Progenitor cell of endocrine pancreas (in vitro differentiated cells): ENCODE measurements at places on chromosomes 1 and 21. TPM values are rescaled to one million over a fixed set of nuclear protein-coding genes. Genes with fewer than 3 reads are reported as not detected.

STUM gene
- total RNA-seq = 0.38 and 0.55 TPM in 2 replicates

DNA sequence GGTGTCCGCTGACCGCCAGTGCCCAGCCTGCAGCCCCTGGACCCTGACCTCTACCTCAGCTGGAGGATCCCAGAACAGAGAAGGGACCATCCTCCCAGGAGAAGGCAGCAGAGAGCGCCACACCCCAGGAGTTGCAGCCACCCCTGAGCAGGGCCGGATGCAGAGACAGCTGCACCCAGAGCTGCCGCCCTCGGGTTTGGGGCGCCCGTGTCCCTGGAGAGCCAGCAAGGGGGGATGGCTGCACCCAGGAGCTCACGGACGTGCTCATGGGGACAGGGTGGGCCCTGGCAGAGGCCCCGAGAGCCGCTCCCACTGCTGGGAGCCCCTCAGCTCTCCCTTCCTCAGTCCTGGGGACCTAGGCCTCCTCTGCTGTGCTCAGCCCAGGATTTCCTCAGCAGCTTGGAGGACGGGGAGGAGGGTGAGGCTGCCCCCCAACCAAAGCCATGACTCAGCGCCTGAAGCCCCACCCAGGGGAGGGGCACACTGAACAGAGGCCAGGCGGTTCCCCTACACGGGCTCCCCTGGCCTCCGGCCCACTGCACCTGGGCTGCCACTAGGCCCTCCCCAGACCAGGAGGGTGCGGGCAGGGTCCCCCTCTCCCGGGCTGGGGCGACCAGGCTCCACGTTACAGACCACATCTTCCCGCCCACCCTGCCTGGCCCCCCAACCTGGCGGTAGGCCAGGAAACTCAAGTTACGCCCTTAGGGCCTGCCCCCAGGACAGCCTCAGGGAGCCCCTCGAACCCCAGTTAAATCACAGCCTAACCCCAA is 2.2 kb downstream of the ACAP3 start:
- DNase-seq = no peak

GRCh38 chr1:198258491-198258890 is 101.7 kb downstream of the NEK7 start:
- DNase-seq = no peak

OR2C3 gene
- not detected in 2 replicates for total RNA-seq
